ENCODE measurements at places on chromosomes 5 and 9.

- no peak for DNase-seq
Observed at GRCh38 chr9:86945728-86946200, 1.5 kb downstream of the GAS1 start.

GRCh38 chr5:38709678-38710306, 136.0 kb upstream of the OSMR start:
- no peak for DNase-seq

DNA sequence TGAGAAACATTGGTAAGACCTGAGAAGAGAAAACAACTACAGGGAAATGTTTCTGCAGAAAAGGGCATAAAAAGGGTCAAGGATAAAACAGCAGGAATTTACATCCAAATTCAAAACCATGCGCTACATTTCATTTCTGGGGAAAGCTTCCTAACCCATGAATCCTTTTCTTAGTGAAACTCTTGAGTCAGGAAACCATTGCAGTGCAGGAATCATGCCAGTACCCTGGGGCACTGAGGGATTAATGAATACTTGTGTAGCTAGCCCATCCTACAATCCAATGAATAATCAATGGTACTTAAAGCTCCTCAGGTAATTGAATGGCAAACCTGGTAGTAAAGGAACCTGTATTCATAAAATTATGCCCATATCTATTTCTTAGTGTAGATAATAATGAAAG, 580.5 kb downstream of the TLE1 start:
- no peak for DNase-seq

DNA sequence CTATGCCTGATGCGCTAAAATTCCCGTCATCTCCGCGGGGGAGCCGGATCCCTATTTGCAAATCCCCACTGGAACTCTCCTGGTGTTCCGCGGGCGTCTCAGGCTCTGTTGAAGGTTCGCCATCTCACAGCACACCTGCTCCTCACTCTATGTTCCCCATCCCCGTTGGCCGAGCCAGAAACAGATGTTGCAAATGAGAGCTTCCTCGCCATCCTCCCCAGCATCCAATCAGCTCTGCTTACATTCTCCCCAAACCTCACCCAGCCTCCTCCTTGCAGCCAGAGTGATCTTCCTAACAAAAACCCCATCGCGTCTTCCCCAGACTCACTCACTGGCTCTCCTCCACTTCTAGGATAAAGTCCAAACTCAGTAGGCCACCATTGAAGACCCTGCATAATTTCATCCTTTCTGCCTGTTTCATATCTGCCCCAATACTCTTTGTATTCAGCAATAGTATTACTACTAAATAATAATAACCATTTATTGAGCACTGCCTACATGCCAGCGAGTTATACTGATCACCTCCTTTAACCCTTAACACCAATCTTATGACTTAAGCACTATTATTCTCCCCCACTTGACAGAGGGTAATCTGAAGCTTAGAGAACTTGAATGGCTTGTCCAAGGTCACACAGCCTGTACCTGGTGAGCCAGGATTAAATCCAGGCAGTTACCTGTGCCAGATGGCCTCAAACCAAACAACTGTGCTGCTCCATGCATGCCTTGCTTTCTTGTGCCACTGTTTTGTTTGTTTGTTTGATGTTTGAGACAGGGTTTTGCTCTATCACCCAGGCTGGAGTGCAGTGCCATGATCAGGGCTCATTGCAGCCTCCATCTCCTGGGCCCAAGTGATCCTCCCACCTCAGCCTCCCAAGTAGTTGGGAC, 14.0 kb downstream of the AQP7 start:
- DNase-seq = no peak

DNA sequence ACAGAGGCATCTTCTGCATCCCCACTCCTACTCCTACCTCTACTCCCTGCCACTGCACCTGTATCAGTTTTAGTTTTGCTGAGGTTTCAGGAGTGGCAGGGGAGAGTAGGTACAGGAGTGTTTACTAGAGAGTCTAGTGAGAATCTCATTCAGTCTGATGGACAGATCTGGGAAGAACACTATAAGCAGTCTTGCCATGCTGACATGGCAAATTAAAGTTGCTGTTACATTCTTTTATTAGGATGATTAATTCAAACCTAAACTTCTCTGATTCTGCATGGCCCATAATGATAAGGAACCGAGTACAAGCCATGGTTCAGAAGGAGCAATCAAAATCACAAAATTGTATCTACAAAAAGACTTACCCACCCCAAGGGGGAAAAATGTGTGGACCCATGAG, 7.4 kb downstream of the ARSK start:
- no peak for DNase-seq

DNA sequence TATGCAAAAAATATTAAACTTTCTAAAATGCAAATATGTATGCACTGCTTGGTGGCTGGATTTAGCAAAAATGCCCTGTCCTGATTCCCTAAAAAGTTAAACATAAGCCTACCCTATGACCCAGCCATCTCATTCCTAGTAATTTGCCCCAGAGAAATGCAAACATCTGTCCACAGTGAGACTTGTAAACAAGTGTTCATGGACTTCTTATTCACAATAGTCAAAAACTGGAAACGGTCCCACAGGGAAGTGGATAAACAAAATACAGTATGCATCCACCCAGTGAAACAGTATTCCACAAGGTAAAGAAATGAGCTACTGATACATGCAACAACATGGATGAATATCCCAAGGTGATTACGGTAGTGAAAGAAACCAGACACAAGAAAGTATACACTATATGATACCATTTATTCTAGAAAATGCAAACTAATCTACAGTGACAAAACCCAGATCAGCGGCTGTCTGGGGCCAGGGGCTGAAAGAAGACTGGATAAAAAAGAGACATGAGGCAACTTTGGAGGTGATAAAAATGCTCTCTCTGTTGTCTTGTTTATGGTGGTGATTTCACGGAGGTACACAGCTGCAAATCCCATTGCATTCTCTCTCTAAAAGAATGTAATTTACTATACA, 277.3 kb downstream of the GLIS3 start:
- DNase-seq = no peak

GRCh38 chr5:52177193-52177592, 610.5 kb upstream of the ITGA1 start:
- no peak for DNase-seq

DNA sequence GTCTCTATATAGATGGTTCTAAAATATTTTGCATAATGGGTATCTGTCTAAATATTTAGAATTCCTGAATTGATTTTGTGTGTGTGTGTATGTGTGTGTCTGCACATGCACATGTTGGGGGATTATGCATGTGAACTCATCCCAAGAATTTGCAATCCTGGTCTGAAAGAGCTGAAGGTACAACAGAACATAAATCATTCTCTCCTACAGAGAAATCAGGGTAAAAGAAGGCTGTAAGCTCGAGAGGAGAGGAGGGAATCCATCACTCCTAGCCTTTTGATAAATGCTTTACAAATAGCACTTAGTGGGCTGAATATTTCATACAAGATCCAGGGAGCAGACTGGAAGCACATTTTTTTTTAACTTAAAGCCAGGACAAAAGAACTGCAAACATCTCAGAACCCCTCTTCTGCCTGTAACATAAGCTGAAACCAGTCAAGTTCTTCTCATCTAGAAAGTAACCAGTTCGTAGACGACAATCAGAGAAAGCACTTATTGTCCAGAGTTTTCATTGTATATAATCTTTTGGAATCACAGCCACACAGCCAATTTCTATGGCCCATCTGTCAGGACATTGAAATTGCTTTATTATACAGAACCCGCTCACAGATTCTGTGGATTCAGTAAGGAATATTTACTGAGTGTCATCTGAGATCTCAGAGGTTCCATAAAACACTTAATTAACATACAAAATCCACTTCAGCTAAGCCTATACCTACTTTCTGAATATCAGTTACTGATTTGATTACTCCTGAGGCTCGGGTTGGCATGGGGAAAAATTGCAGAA, 541.4 kb upstream of the ZNF462 start:
- DNase-seq = no peak

- DNase-seq = no peak
Observed at GRCh38 chr5:13357929-13358328, 586.6 kb downstream of the DNAH5 start.

DNA sequence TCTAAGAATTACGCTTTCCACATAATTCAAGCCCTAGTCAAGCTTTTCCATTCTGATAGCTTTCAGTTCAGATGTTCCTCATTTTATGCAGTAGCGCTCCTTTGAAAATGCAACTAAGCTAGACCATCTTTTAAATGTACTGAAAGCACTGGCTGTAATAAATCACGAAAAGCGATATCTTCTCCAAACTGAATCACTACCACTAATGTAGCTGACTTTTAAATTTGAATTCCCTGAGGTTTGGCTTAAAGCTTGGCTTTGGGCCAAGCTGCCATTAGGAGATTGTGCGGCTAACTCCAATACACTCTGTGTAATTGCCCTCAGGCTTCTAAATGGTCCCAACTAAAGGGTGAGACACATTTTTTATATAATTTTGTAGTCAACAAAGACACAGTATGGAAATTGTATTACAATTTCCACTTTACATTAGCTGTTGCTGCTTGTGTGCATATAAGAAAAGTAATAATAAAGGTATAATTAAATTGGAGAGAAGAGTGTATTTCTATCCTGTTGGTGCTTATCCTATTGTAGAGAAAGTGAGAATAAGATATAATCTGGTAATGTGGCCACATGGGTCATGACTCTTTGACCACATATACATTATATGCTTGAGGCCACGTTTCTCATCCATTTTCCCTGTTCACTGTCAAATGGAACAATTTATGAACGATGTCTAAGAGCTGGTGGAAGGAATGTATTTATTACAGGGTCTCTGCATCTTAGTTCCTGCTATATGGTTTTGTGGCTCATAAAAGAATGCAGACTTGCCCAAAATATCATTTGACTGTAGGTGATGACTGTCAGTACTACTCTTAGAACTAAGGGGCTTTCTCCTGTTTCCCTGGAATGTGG, 118.7 kb upstream of the TAF11L2 start:
- no peak for DNase-seq

- DNase-seq = no peak
Observed at GRCh38 chr5:151490627-151491026, 43.2 kb downstream of the SLC36A1 start.

GRCh38 chr5:143676802-143677201, 135.2 kb upstream of the HMHB1 start:
- DNase-seq = no peak

DNA sequence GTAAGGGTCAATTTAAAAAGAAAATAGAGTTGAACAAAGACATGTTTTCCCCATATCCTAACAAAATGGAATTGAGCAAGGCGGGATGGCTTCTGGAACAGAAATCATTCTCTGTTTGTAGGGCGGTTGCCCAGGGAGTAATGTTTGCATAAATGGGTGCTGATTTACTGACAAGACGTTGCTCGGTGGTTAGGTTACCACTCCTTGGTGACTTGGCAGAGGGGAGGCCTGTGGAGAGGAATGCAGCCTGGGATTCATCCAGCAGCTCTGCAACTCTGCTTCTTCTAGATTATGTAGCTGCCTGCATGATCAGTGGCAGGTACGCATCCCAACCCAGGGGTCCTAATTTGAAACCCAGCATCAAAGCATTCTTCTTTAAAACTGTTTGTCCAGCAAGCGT, 200.2 kb downstream of the CFAP90 start:
- DNase-seq = no peak

DNA sequence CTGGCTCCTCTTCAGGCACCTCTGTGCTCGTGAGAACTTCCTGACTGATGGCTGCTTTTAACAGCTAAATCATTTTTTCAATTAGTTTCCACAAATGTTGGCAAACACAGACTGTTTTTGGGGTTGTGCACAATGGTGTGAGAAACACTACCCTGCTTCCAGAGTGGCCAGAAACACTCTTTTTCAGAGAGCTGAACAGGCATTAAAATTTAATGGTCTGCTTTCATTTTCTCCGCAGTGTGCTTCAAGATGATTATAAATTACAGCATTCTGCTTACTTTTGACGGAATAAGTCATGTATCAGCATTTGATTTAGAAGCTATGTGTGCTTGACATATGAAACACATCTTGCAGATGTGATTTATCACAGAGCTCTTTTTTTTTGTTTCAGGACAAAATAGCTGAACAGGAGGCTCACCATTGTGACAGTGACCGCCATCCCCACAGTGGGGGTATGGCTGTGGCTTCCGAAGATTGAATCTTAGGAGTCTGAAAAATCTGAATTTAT, 454.5 kb upstream of the ZNF608 start:
- DNase-seq = no peak

- no peak for DNase-seq
Observed at GRCh38 chr9:16278326-16278999, 592.0 kb downstream of the BNC2 start.

DNA sequence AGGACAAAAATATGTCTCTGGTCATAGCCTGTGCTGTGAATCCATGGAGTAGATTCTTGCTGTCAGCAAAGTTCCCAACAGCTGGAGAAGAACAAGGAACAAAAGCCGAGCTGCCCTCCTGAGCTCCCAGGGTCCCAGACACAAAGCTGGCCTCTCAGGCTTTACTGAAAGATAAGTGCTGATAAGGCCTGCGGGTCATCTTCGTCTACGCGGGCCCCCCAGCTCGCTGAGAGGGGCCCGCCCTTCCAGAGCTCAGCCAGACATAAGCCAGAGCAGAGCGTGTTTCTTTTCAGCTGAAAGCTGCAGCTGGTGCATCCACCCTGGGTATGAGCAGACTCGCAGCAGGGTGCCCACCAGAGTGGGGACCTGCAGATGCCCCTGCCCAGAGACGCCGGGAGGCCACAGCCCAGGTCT, 84.7 kb downstream of the HSD17B3 start:
- DNase-seq = peak; percentile 35

- no peak for DNase-seq
Observed at GRCh38 chr9:34689116-34689470, 2.0 kb downstream of the CCL19 start.

- DNase-seq = no peak
Observed at GRCh38 chr5:176736931-176737745, 73.2 kb upstream of the UNC5A start.
